Stimulated activated CD4-positive, alpha-beta T cell treated with anti-CD3 and anti-CD28 coated beads, Interleukin-2, amount 100 ng/mL, for 4 hours (primary cell): ENCODE measurements at places on chromosomes 7 and 10.

DNA sequence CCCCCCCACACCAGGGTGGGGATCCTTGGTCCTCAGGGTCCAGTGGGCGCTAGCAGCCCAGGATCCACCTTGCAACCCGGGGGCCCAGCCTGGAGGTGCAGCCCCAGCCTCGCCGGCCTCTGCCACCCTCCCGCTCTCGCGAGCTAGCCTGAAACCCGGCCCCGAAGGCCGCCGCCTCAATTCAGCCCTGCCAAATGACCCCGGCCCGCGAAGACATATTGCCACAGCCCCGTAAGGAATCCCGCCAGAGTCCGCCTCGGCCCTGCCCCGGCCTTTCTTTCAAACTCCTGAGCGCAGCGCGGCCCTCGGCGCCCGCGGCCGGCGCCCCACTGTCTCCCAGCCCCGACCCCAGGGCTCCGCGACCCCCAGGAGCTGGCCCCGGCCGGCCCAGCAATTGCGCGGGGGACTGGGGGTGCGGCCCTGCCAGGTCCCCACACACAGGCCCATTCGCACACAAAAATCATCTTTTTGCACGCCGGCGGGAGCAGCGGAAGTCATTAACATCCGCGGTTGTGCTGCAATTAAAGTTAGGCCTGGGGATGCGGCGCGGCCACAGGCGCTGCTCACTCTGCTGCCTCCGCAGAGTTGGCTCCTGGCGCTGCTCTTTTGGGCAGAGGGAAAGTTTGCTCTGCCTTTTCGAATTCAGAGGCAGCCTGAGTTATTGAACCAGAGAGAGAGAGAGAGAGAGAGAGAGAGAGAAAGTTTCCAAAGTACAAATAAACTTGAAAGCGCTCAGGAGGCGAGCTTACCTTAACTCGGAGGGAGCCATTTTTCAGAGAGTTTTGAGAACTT, 4.0 kb downstream of the HOXA5 start:
- DNase-seq, result no peak

- DNase-seq, result no peak
Measured at GRCh38 chr7:27161214-27161720, 4.1 kb downstream of the HOXA9 start.

- no peak for DNase-seq
Measured at GRCh38 chr7:135672560-135673359, 10.4 kb downstream of the STMP1 start.

DNA sequence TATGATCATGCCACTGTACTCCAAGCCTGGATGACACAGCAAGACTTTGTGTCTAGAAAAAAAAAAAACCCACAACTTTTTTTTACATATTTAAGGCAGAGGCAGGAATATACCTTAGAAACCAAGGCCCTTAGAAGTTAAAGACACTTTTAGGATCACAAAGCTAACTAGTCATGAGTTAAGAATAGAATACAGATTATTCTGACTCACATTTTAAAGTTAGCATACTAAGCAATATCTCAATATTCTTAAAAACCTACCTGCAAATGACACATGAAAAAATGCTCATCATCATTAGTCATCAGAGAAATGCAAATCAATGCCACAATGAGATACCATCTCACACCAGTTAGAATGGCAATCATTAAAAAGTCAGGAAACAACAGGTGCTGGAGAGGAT, 177.7 kb downstream of the CHCHD3 start:
- no peak for DNase-seq

DNA sequence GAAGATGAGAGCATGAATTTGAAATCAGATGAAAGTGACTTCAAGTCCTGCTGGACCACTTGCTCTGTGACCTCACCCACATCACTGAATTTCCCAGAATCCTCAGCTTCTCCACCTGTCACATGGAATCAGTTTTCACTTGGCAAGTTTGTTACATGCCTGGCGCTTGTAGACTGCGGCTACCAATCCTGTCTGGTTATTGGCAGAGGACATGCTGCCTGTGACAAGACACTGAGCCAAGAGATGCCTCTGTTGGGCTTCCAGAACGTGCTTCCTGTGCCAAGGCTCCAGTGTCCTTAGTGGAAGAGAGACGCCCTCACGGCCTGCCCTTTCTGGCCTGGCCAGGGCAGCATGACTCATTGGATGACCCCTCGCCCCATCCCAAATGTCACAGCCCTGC, 4.4 kb upstream of the MYL10 start:
- no peak for DNase-seq
